Naive thymus-derived CD4-positive, alpha-beta T cell (primary cell): ENCODE measurements at places on chromosomes 7 and 10. TPM values are rescaled to one million over a fixed set of nuclear protein-coding genes. Genes with fewer than 3 reads are reported as not detected.

DNA sequence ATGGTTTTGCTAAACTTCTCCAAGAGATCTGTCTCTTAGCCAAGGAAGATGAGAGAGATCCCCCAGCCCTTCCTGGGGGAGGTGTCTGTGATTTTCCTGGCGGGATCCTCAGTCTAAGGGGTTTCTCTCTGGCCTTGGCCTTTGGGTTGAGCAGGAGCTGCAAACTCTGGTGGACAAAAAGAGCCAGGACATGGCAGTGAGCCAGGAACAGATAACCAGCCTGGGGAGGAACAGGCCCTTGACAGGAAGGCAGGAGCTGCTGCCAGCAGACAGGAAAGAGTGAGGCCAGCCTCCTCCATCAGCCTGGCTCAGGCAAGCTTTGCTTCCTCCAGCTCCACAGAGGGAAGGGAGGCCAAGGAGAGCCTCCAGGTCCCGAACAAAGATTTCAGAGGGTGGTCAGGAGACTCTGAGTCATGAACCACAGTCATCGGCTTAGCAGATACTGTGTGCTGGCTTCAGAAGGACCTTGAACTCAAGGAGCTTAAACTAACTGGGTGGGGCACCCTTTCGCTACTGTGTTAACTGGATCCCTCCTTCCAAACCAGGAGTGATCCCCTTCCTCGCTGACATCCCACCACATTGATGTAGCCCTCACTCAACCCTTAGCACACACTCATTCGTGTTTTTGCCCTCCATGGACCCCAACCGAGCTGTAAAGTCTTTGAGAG lies 34.7 kb downstream of the DDIT4 start:
- no peak for DNase-seq

DNA sequence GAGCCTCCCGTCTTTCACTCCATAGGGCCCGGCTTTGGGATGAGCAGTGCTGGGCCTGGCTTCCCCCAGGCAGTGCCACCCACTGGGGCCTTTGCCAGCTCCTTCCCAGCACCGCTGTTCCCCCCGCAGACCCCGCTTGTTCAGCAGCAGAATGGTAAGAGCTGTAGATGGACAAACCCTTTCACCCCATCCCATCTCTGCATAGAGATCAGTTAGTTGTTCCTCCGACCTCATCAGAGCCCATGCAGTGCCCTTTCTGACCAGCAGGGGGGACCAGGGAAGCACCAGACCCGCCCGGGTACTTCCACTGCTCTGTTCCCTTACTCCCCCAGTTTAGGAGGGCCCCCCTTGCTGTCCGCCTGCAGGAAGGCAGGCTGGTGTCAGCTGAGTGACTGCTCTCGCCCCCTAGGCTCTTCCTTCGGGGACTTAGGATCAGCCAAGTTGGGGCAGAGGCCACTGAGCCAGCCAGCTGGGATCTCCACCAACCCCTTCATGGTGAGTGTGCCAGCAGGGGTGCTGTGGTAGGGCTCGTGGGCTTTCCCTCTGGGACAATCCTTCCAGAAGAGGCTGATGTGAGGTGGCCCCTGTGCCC lies 9.8 kb downstream of the SAP25 start:
- peak; percentile 89 for DNase-seq

GRCh38 chr10:81950358-81950757 lies 75.4 kb downstream of the NRG3 start:
- no peak for DNase-seq

DNA sequence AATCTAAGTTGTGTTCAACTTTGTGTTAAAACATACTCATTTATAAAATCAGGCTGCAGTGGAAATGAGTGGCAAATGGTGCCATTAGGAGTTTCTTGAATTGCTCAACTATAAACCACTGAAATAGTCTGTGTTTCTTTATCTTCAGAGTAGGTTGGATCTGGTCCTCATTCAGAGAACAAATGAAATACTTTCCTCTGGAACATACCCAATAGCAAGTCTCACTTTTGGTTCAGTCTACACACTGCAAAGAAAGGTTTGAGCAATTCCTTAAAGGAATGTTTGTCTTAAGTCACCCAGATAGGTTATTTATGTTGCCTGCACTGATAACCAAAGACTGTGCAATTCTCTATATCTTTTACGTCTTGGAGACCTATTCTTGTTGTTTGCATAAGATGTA lies 62.5 kb downstream of the ABCB4 start:
- no peak for DNase-seq

GRCh38 chr10:86317949-86318725 lies 48.5 kb downstream of the GRID1 start:
- no peak for DNase-seq

- DNase-seq, result no peak
These were observed 22.0 kb downstream of the CDCA7L start for GRCh38 chr7:21923658-21924057.

Gene DPYSL4
- 5.7 TPM for total RNA-seq

Gene TRA2A
- 118 and 131 TPM in 2 replicates for total RNA-seq

Gene UTF1
- total RNA-seq, result not detected

- DNase-seq, result no peak
These were observed 46.8 kb downstream of the TBXAS1 start for GRCh38 chr7:139875821-139876241.

- peak; percentile 35 for DNase-seq
These were observed 241.0 kb upstream of the PRSS1 start for GRCh38 chr7:142508251-142508650.

DNA sequence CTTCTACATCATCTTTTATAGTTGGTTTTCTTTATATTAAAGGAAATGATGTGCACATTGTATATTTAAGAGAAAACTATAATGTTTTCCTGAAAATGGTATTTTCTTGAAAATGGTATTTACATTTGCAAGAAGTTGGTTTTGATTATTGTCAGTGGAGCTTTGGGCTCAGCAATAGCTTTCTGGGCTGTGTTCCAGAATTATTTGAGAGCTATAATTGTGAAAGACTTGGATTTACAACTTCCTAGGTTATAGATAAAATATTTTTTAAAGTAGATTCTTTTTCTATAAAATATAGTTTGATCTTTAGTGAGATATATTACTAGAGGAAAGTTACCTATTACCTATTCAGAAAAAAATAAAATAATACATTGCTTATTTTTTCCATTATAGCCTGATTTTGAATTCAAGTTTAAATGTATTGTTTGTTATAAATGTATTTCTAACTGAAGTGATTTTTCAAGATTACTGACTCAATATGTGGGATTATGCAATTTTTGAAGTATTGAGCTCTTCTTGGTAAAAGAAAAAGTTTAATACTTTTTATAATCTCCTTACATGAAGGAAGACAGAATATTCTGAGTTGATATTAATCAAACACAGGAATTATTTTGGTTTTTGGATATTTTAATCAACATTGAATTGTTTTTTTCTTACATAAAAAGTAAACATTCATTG lies 20.2 kb downstream of the GNAI1 start:
- no peak for DNase-seq
